ENCODE measurements at places on chromosomes 1 and 21. TPM values are rescaled to one million over a fixed set of nuclear protein-coding genes. Genes with fewer than 3 reads are reported as not detected.

DNA sequence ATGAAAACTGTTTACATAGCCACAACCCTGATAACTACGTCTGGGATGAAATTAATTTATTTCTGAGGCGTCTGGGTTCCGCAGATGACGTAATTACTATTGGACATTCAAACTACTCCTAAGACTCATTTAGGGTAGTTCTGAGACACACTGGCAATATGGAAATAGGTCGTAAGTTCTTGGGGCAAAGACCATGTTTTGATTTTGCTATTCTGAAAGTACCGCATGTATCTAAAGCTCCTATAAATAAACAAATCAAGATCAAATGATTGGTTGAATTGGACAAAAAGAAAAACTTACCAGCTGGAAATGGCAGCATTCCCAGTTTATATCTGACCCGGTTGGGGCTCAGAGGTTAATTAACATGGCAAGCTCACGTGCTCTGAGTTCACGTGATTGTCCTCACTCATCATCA lies 74.3 kb downstream of the DHRS3 start:
- peaks cover 8% of the 10 kb centered on the region for H3K4me1 ChIP-seq
- H3K27ac ChIP-seq: no peak overlapping the region
- no peak for DNase-seq

OR2L3 gene
- total RNA-seq: 0.27 TPM

VTCN1 gene
- not detected for total RNA-seq

PATJ gene
- total RNA-seq: 32.2 TPM

DNA sequence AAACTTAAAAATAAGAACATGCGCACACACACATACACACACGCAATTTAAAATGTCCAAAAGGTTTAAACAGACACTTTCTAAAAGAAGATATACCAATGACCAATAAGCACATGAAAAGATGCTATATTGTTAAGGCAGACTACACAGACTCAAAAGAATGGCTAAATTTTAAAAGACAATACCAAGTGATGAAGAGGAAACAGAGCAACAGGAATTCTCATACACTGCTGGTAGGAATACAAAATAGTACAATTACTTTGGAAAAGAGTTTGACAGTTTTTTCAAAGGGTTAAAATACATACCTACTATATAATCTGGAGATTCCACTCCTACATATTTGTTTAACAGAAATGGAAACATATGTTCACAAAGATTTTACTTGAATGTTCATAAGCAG lies 239.6 kb upstream of the SAMSN1 start:
- no peak overlapping the region for H3K4me3 ChIP-seq
- H3K4me1 ChIP-seq: no peaks in the 10 kb centered on the region
- H3K27me3 ChIP-seq: no peaks in the 10 kb centered on the region
- no peak for DNase-seq

- no peaks in the 10 kb centered on the region for H3K27me3 ChIP-seq
- H3K27ac ChIP-seq: no peak overlapping the region
- no peak overlapping the region for H3K4me3 ChIP-seq
- no peaks in the 10 kb centered on the region for H3K36me3 ChIP-seq
Measured at GRCh38 chr1:150530491-150531159, 15.1 kb downstream of the FALEC start.

GRCh38 chr1:175737451-175737850 lies 5.9 kb downstream of the TNR start:
- H3K4me3 ChIP-seq: no peak overlapping the region
- H3K36me3 ChIP-seq: no peaks in the 10 kb centered on the region
- no peak overlapping the region for H3K27ac ChIP-seq
- DNase-seq: no peak
- H3K27me3 ChIP-seq: no peaks in the 10 kb centered on the region
- no peaks in the 10 kb centered on the region for H3K4me1 ChIP-seq

- H3K27ac ChIP-seq: no peak overlapping the region
- H3K4me3 ChIP-seq: no peak overlapping the region
- no peaks in the 10 kb centered on the region for H3K27me3 ChIP-seq
- no peaks in the 10 kb centered on the region for H3K4me1 ChIP-seq
- no peaks in the 10 kb centered on the region for H3K36me3 ChIP-seq
Measured at GRCh38 chr1:230794431-230794830, 47.2 kb downstream of the CAPN9 start.

GRCh38 chr1:186255266-186255665 lies 119.8 kb downstream of the TPR start:
- H3K27me3 ChIP-seq: no peaks in the 10 kb centered on the region
- H3K27ac ChIP-seq: peak overlapping the region; percentile 59
- no peak for DNase-seq
- H3K36me3 ChIP-seq: no peaks in the 10 kb centered on the region
- H3K4me1 ChIP-seq: no peaks in the 10 kb centered on the region
- H3K4me3 ChIP-seq: no peak overlapping the region

UBASH3A gene
- total RNA-seq: 10.6 TPM

GRCh38 chr1:194930132-194930531 lies 1678.1 kb downstream of the KCNT2 start:
- DNase-seq: no peak
- H3K4me3 ChIP-seq: no peak overlapping the region
- H3K36me3 ChIP-seq: no peaks in the 10 kb centered on the region
- H3K27ac ChIP-seq: no peak overlapping the region

DNA sequence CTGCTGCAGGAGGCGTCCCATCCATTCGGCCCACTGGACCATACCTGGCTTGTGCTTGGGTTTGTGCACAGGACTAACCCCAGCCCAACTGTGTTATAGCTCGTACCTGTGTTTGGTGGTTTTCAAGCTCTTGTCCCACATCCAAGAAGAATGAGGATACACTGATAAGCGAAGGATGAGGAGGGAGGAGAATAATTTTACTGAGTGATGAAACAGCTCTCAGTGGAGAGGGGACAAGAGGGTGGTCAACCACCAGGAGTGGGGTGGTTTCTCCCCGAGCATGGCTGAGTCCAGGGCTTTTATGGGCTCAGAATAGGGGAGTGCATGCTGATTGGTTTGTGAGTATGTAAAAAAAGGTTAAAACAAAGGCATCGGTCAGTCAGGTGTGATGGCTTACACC lies 12.1 kb upstream of the USP48 start:
- no peaks in the 10 kb centered on the region for H3K36me3 ChIP-seq
- no peaks in the 10 kb centered on the region for H3K27me3 ChIP-seq
- H3K4me3 ChIP-seq: no peak overlapping the region
- no peaks in the 10 kb centered on the region for H3K4me1 ChIP-seq
- no peak for DNase-seq
- no peak overlapping the region for H3K27ac ChIP-seq

OR10J1 gene
- not detected for total RNA-seq

GRCh38 chr1:42853116-42853884 lies 6.9 kb downstream of the ZNF691 start:
- H3K27me3 ChIP-seq: no peaks in the 10 kb centered on the region
- peaks cover 33% of the 10 kb centered on the region for H3K36me3 ChIP-seq
- no peak for DNase-seq
- H3K4me3 ChIP-seq: no peak overlapping the region
- no peak overlapping the region for H3K27ac ChIP-seq

- no peaks in the 10 kb centered on the region for H3K36me3 ChIP-seq
- DNase-seq: no peak
- peaks cover 52% of the 10 kb centered on the region for H3K4me1 ChIP-seq
- no peaks in the 10 kb centered on the region for H3K27me3 ChIP-seq
Measured at GRCh38 chr1:243727503-243728203, 122.4 kb downstream of the AKT3 start.

FMO1 gene
- total RNA-seq: not detected

GRCh38 chr1:185652348-185652747 lies 81.8 kb upstream of the HMCN1 start:
- H3K4me1 ChIP-seq: no peaks in the 10 kb centered on the region
- no peaks in the 10 kb centered on the region for H3K27me3 ChIP-seq
- H3K27ac ChIP-seq: no peak overlapping the region
- DNase-seq: no peak
- H3K36me3 ChIP-seq: no peaks in the 10 kb centered on the region

HCN3 gene
- total RNA-seq: 2.9 TPM

GRCh38 chr1:212950243-212951125 lies at the start of gene VASH2:
VASH2 (plus strand) TSS chr1:212950541; CDS start chr1:212951543, 1,002 bp downstream.
- H3K27me3 ChIP-seq: no peaks in the 10 kb centered on the region
- peak within 1 kb of the TSS; percentile 26 for H3K27ac ChIP-seq
- H3K36me3 ChIP-seq: no peaks in the 10 kb centered on the region
- peak within 1 kb of the TSS; percentile 81 for H3K4me3 ChIP-seq

GLIS1 gene
- not detected for total RNA-seq

PAPPA2 gene
- 0.06 TPM for total RNA-seq

GRCh38 chr1:160161965-160162705 lies 10.7 kb downstream of the ATP1A4 start:
- H3K36me3 ChIP-seq: no peaks in the 10 kb centered on the region
- peak overlapping the region; percentile 51 for H3K27ac ChIP-seq
- H3K27me3 ChIP-seq: no peaks in the 10 kb centered on the region
- DNase-seq: no peak
- H3K4me3 ChIP-seq: no peak overlapping the region
- no peaks in the 10 kb centered on the region for H3K4me1 ChIP-seq

DNA sequence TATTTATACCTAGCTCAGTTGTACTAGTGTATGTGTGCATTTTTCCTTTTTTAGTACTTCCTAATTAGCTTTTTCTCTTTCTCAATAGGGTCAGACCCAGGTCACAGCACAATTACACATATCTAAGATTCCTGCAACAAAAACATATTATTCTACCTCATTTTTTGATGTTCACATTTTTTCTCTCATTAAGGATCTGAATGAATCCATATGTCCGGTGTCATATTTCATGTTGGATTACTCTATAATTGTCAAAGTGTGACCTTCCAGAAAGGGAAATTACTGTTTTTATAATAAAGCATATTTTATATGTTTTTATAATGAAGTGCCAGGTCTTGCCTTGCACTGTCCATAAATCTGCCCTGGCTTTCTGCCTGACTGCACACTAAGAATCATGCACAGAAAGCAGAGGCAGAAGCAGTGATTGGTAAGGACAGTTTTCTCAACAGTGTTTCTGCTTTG lies 143.7 kb downstream of the KCNT2 start:
- H3K27me3 ChIP-seq: no peaks in the 10 kb centered on the region
- H3K27ac ChIP-seq: no peak overlapping the region

DNA sequence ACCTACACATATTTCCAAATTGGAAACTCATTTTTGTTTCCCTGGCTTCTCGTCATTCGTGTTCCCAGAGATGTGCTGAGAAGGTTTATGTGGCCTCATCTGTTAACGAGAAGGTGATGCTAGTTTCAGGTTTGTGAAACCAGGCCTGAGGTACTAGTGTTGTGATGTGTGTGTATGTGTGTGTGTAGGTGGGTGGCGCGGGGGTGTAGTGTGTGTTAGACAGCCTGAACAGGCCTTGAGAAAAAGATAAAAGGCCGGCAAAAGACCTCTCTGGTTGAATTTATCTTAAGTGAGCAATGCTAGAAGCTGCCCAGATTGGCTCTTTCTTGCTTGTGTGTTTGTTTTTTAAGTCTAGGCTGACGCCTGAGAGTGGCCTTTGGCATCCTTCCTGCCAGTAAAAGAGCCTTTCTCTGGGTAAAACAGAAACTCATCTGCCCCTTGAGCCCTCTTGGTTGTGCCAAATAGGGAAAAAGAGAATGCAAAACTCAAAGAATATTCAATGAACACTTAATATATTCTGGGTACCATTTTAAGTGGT lies 65.8 kb upstream of the HSD17B7 start:
- no peaks in the 10 kb centered on the region for H3K4me1 ChIP-seq
- H3K4me3 ChIP-seq: no peak overlapping the region
- DNase-seq: no peak
- no peaks in the 10 kb centered on the region for H3K36me3 ChIP-seq

NGF gene
- 2.5 TPM for total RNA-seq

DNA sequence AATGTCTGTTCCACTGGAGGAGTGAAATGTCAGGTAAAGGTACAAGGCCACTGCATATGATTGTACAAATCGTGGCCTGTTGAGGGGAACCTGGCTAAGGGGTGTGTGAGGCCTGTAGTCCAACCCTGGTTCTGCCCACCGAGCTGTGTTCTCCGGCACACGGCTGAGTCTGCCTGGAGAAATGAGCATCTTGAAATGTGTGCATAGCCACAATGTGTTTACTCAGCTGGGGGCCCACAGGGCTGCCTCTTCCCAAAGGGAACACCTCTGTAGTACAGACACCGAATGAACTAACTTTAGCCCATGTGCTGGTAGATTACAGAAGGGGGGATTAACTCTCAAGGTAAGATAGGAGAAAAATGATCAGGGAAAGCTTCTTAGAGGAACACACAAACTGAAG lies 30.2 kb downstream of the AK4 start:
- H3K27ac ChIP-seq: no peak overlapping the region
- no peaks in the 10 kb centered on the region for H3K36me3 ChIP-seq
- no peak overlapping the region for H3K4me3 ChIP-seq
- no peak for DNase-seq
- no peaks in the 10 kb centered on the region for H3K27me3 ChIP-seq
- no peaks in the 10 kb centered on the region for H3K4me1 ChIP-seq

DNA sequence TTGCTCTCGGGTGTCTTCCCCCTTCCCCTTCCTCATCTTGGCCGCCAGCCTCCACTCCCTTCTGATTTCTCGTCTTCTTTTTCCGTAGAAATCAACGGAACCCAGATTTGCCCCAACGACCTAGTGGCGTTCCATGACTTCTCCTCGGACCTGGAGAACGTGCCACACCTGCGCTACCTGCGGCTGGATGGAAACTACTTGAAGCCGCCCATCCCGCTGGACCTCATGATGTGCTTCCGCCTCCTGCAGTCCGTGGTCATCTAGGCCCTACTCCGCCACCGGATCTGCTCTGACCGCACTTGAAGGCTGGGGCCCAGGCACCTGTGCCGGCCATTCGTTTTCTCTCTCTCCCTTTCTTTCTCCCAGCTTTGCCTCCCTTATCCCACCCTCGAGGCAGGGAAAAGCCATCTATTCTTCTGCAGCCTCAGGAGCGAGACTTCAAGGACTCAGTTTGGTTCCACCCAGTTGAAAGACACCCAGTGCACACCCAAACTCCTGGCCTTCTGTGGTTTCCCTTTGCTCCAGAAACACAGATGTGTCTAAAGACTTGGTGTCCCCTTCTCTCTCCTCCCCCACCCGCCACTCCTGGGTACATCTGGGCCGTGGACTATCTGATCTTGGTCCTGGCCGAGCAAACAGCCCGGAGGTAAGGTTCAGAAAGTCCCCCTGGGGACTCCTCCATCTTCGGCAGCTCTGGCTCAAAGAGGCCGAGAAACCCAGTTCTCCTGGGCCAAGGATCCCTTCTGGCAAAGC lies 7.2 kb upstream of the OPTC start:
- no peaks in the 10 kb centered on the region for H3K36me3 ChIP-seq
- no peak for DNase-seq
- H3K4me1 ChIP-seq: peaks cover 14% of the 10 kb centered on the region
- peak overlapping the region; percentile 39 for H3K4me3 ChIP-seq

DNA sequence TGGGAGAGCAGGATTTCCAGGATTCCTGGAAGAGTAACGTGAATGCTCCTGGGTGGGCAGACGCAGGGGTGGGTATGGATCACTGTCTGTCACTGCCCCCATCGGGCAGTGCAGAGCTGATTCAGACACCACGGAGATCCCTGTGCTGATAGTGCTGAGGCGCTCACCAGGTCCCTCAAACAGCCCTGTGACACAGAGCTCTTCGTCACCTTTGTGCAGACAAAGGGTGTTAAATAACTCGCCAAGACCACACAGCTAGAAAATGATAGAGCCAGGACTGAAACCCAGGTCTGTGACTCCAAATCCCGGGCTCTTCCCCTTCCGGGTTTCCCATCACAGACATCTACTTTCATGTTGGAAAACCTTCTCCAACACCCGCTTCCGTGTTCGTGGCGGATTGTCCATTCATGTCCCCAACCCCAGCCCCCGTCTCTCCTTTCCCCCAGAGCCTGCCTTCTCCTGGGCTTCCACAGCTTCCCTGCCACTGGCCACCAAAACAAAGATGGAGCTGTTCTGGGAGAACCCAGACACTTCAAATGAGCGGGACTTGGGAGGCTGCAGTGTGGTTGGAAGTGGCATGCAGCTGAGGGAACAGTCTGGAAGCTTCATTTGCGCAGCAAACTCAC lies 2.6 kb downstream of the EFHD2 start:
- peak overlapping the region; percentile 87 for H3K4me3 ChIP-seq
- H3K27me3 ChIP-seq: no peaks in the 10 kb centered on the region
- DNase-seq: no peak
- H3K36me3 ChIP-seq: no peaks in the 10 kb centered on the region
- H3K27ac ChIP-seq: peak overlapping the region; percentile 14
- H3K4me1 ChIP-seq: peaks cover 71% of the 10 kb centered on the region
